ENCODE measurements at places on chromosomes 4 and X. TPM values are rescaled to one million over a fixed set of nuclear protein-coding genes. Genes with fewer than 3 reads are reported as not detected.

DNA sequence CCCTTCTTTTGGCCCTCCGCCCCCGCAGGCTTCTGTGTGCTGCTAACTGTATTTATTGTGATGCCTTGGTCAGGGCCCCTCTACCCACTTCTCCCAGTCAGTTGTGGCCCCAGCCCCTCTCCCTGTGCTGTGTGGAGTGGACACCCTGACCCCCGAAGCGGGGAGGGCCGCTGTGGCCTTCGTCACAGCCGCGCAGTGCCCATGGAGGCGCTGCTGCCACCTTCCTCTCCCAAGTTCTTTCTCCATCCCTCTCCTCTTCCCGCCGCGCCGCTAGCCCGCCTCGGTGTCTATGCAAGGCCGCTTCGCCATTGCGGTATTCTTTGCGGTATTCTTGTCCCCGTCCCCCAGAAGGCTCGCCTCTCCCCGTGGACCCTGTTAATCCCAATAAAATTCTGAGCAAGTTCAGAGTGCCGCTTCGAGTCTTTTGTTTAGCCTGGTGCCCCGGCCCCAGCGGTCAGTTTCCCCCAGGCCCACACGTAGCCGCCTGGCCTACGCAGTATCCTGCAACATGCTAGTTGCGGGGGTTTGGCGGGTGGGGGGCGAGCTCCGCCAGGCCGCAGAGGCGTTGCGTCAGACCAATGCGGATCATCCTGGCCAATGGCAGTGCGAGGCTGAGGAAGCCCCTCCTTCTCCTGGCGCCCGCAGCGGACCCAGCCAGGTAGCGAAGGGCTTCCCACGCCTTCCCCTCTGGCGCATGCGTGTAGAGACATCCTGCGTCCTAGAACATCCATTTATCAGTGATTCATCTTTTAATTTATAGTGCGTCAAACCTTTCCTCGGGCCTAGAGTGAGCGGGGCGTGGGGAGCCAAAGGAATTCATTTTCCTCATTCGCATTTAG, 5.6 kb upstream of the KANTR start:
- DNase-seq, result peak; percentile 89

GRCh38 chr4:81194286-81194685, 20.7 kb downstream of the PRKG2 start:
- no peak for DNase-seq

GRCh38 chrX:16756724-16757123, 29.5 kb upstream of the TXLNG start:
- no peak for DNase-seq

GRCh38 chr4:139472852-139473251, 18.9 kb downstream of the RAB33B start:
- DNase-seq, result no peak

The SLIT2 gene
- not detected for total RNA-seq

- no peak for DNase-seq
These were observed 167.1 kb upstream of the CNKSR2 start for GRCh38 chrX:21207080-21207479.

- DNase-seq, result no peak
These were observed 30.8 kb upstream of the AFAP1 start for GRCh38 chr4:7970361-7970946.

GRCh38 chr4:80014531-80014930, 58.5 kb downstream of the ANTXR2 start:
- DNase-seq, result no peak

All from activated CD8-positive, alpha-beta T cell treated with anti-CD3 and anti-CD28 coated beads for 36 hours (primary cell).